GM03348 (cell line): ENCODE measurements at places on chromosomes 2 and 18.

- no peak for DNase-seq
Measured at GRCh38 chr18:22639561-22639960, 221.8 kb upstream of the CTAGE1 start.

DNA sequence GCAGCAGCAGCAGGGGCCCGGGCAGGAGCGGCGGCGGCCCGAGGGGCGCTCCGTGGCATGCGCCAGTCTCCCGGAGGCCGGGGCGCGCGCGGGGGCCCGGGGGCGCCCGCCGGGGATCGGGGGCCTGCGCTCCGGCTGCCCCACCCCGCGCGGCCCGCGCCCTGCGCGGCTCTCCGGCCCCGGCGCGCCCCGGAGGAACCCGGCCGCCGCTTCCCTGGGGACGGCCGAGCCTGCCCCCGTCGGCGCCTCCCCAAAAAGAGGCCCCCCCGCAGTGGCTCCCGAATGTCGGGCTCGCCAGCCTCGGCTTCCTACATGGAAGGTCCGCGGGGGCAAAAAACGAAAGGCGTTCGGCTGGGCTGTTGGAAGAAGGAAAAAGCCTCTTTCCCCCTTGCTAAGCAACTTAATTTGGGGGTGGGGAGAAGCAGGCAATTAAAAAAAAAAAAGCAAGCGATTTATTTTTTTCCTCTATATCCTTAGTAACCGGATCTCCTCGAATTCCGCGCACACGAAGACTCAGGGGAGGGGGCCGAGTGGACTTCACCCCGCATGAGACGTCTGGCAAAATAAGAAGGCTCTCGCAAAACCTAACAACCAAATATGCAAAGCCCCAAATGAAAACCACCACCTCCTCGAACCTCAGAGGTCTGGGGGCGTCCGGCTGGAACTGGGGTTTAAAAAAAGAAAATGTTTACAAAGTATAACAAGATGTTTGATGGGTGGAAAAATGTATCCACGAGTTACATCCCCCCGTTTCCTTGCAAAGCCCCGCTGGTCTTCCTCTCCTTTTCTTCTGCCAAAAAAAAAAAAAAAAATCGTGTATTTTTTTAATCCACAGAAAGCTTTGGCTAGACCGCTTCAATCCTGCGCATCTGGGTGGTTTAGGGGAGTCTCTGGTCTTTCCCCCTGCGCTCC is at the start of gene SMAD7:
TSS of gene SMAD7 (minus strand) at position 430 of the 912 bp plus-strand sequence. CDS start 541 bp downstream, outside the sequence.
- peak; percentile 27 for DNase-seq

- no peak for DNase-seq
Measured at GRCh38 chr2:25740810-25741381, 67.5 kb upstream of the DTNB start.

GRCh38 chr2:33358878-33359277 is 117.6 kb upstream of the RASGRP3 start:
- no peak for DNase-seq

- DNase-seq = no peak
Measured at GRCh38 chr2:62941413-62941812, 109.2 kb upstream of the OTX1 start.

DNA sequence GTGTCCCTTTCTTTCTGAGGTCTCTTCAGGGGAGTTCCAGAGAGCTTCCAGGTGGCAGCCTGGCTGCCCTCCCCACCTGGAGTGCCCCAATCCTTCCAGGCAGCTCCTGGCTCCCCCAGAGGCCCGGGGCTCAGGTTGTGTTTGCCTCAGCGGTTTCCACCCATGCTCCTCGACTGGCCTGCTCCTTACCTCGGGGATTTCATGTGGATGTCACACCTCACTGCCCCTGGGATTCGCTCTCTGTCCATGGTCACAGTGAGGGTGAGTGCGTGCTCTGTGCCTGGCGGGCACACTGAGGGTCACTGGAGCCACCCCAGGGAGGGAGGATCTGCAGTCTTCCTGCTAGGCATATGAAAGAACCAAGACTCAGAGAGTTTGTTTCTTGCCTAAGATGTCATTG is 2.1 kb upstream of the TOGARAM2 start:
- DNase-seq = no peak

GRCh38 chr2:96117701-96118588 is 1.6 kb upstream of the ADRA2B start:
- DNase-seq = no peak

DNA sequence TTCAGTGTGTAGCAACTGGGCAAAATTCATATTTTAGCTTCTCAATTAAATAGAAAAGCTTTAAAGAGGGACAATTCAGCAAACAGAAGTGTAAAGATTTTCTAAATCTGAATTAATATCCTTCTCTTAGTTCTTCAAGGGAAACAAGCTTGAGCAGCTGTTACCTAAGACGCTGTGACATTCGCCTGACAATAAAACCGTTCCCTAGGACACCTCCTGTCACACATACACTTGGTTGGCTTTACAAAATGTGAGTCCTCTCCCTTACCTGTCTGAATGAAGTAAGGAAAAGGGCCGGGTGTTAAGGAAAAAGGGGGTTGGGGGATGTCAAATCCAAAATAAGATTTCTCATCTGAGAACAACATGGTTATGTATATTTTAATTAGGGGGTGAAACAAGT is 2.1 kb downstream of the SERTAD2 start:
- DNase-seq = no peak

DNA sequence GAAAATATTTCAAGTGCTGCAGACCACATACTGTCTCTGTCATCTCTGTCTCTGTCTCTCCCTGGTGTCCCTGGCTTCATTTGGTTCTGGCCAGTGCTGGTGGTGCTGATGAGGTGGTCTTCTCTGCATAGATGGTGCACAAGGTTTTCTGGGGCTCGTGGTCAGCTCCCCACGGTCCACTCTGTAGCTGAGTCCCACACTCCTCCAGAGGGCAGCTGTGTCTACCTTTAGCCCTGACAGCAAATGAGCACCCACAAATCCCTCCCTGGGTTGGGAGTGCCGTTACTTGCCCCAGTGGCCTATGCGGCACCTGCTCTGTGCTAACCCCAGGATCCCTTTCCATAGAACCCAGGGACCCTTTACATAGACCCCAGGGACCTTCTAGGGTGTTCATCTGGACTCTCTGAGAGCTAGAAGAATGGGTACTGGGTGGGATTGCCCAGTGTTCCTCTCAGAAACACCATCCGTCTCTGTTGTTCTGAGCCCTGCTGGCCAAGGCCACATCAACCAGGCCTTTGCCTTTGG is 129.3 kb downstream of the CAPN13 start:
- DNase-seq = no peak

- no peak for DNase-seq
Measured at GRCh38 chr2:183606718-183607085, 482.5 kb downstream of the NUP35 start.

GRCh38 chr18:48608581-48608980 is 69.8 kb downstream of the CTIF start:
- no peak for DNase-seq

DNA sequence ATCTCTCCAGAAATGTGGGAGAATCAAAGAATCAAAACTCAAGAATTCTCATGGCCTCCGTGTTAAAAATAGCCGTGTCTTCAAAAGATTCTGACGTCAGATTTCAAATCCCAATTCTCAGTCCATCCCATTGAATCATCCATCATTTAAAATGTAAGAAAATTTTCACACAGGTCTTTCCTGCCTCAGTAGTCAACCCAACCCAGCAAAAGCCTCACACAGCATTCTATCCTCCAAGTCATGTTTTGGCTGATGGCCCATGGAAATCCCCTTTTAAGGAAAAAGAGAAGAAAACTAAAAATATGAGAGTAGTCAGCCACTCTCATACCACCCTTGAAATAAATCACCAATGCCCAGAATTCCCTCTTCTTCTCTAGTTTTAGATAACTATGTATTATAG is 211.8 kb downstream of the C1D start:
- DNase-seq = no peak

- DNase-seq = no peak
Measured at GRCh38 chr2:134379722-134380121, 125.8 kb downstream of the MGAT5 start.

- no peak for DNase-seq
Measured at GRCh38 chr2:31947871-31948270, 62.9 kb downstream of the MEMO1 start.

DNA sequence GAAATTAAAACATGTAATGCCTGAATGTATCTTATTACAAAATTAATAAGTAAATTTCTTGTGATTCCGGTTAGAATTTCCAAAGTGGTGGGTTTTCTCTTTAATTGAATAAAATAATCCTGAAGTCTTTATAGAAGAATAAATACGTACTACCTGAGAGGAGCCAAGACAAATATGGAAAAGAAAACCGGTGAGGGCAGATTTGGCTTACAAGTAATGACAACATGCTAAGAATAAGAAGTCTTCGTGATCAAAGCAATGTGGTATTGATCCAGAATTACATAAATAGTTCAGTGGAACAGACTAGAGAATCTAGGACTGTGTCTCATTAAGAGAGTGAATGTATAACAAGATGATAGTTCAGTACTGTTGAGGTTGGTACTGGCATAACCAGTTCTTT is 167.5 kb downstream of the NEDD4L start:
- no peak for DNase-seq

DNA sequence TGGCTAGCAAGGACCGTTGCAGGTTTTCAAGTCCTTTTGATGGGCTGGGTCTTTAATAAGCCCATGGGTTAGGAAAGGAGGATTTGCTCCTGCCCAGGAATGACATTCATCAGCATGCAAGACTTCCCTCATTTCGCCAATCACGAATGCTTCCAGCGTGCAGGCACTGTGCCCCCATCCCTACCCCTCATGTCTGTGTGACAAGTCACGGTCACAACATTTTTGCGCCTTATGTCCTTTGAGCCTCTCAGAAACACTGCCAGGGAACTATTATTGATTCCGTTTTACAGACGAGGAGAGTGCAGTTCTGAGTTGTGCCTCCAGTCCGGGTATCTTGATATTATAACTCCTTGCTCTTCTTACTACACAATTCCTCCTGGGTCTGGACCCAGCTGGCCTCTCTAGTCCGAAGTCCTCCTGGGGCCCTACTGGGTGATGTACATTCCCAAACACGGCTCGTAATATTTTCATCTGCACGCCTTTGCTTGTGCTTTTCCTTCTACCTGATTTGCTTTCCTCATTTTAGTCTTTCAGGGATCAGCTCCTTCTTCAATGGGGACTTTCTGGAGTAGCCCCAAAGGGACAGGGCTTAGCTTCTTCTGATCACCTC is 101.8 kb upstream of the MYCN start:
- DNase-seq = no peak

- DNase-seq = peak; percentile 56
Measured at GRCh38 chr18:21820033-21820810, 79.6 kb downstream of the MIB1 start.

GRCh38 chr2:29202819-29203495 is 87.7 kb downstream of the CLIP4 start:
- no peak for DNase-seq

DNA sequence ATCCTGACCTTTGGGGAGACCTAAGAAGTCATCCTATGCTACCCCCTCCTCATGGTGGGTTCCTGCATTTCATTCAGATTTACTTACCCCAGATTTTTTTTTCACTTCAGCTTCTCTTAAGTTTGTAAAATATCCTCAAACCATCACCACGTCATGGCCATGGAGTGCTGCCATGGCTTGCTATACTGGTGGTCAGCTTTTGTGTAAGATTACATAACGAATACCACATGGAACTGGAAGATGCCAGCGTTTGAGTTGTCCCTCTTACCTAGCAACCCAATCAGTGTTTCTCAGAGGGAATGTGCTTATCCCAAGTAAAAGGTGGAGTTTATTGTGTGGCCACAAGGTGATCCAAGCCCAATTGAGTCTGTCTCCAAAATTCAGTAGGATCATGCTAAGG is 148.6 kb upstream of the ALPP start:
- peak; percentile 20 for DNase-seq

DNA sequence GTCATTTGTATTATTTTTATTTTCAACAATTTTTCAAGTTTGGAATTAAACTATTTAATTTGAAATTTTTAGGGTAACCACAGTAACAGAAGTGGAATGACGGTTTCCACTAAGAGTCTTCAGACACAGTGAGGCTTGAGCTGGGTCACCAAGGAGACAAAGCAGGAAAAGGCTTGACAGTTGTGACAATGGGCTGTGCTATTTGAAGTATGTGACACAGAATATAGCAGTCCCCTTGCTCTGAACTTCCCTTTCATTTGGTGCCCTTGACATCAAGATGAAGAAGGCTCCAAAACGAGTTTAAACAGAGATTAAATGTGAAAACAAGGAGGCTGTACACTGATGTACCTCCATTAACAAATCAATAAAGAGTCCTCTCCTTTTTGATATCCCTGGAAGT is 265.4 kb upstream of the DLGAP1 start:
- DNase-seq = no peak

DNA sequence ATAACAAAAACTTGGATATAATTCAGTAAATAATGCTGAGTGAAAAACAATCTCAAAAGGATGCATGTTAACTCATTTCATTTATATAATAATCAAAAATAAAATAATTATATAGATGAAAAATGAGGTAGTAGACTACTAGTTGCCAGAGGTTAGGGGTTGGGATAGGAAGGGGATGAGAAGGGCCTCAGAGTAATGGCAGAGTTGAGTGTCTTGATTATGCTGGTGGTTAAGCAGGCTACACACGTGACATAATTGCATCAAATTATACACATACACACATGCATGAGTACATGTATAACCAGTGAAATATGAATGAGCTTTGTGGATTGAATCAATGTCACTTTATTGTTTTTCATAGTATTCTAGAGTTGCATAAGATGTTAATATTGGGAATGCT is 201.0 kb downstream of the RIT2 start:
- DNase-seq = no peak

DNA sequence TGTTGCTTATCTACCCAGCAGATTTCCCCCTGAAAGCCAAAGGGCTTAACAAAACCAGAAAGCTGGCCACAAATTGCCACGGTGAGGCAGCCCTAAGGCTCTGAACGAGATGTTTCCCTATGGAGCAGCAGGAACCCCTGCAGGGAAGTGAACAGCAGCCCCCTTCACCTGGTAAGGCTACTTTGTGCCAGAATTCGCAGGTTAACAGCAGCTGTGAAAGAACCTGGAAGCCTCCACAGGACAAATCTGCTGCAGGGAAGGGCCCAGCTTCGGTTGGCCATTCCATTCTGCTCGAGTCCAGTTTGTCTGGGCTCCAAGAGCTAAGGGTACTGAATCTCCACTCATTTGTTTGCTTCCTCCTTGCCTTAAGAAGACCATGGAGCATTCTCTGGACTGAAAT is 175.3 kb downstream of the PDE11A start:
- no peak for DNase-seq

DNA sequence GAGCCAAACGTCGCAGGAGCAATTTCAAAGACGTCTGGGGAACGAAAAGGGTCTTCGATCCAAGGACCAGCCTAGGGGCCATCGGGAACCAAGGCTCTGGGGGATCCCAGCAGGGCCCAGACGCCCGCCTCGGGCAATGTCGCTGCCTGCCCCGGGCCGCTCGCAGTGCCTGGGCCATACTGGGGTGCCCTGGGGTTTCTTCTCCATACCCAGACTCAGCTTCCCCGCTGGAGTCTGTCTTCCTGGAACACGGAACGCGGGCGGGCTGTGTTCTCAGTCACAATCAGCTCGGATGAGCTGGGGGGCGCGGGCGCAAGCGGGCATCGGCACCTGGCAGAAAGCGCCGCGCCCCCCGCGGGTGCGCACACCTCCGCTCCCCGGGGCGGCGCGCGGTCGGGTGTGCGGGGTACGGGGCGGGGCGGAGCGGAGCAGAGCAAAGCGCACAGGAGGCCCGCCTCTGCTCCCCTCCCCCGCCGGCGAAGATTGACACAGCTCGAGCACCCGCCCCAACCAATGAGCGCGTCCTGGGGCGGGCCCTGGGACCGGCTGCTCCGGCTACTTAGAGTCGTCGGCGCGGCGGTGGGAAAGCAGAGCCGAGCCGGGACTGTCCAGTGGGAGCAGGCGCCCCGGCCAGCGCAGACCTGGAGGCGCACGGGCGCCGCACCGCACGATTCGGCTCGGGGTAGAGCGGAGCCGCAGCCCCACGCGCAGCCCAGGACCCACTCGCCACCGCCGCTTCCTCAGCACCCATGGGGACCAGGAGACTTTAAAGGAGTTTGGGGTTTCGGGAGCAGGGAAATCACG is at the start of gene LRATD1:
TSS of gene LRATD1 (plus strand) at position 585 of the 804 bp plus-strand sequence. CDS start 1,263 bp downstream, outside the sequence.
- peak; percentile 92 for DNase-seq
